ENCODE measurements at places on chromosomes 1 and 21.

GRCh38 chr21:42558846-42559245, 45.2 kb downstream of the SLC37A1 start:
- peak; percentile 41 for DNase-seq

- no peak for DNase-seq
These were observed 50.4 kb downstream of the GLIS1 start for GRCh38 chr1:53688381-53689102.

DNA sequence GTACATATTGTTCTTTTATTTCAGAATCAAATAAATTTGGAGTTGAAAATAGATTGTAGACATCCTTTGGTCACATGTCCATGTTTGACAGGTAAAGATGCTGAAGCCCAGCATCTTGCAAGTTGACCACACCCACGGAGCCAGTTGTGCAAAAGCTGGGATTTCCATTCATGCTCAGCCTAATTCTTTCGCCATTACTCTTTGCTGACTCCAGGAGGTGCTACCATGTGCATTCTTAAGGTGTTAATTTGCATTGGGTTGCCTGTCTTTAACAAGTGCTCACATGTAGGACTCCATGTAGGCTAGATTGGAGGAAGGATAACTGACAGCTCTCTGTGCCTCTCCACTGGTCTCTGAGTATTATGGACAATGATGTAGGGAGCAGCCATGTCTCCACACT, 660.7 kb downstream of the LMO4 start:
- DNase-seq = no peak

- DNase-seq = no peak
These were observed 17.3 kb upstream of the IRF2BP2 start for GRCh38 chr1:234627009-234627950.

- DNase-seq = no peak
These were observed 1.7 kb downstream of the SLC19A1 start for GRCh38 chr21:45540601-45540970.

DNA sequence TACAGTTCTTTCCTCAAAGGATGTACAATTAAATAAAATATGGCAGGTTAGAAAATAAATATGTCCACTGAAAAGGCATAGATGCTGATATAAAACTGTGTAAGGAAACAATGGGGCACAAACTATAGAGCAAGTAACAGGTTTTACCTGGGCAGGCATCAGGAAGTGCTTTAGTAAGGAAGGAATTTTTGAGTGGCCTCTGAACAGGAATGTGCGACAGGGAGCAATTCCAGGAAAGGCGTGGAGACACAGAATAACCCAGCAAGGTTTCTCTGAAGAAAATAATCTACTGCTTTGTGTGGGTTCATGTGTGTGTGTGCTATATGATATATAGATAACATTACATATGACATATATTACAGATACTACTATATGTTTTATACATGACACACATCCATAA, 128.4 kb downstream of the RGS21 start:
- no peak for DNase-seq

- DNase-seq = no peak
These were observed 5.8 kb downstream of the ROR1 start for GRCh38 chr1:63779338-63780211.

- DNase-seq = no peak
These were observed 7.9 kb downstream of the CBR1 start for GRCh38 chr21:36077758-36078157.

- no peak for DNase-seq
These were observed 41.7 kb downstream of the ILDR2 start for GRCh38 chr1:166933633-166934032.

DNA sequence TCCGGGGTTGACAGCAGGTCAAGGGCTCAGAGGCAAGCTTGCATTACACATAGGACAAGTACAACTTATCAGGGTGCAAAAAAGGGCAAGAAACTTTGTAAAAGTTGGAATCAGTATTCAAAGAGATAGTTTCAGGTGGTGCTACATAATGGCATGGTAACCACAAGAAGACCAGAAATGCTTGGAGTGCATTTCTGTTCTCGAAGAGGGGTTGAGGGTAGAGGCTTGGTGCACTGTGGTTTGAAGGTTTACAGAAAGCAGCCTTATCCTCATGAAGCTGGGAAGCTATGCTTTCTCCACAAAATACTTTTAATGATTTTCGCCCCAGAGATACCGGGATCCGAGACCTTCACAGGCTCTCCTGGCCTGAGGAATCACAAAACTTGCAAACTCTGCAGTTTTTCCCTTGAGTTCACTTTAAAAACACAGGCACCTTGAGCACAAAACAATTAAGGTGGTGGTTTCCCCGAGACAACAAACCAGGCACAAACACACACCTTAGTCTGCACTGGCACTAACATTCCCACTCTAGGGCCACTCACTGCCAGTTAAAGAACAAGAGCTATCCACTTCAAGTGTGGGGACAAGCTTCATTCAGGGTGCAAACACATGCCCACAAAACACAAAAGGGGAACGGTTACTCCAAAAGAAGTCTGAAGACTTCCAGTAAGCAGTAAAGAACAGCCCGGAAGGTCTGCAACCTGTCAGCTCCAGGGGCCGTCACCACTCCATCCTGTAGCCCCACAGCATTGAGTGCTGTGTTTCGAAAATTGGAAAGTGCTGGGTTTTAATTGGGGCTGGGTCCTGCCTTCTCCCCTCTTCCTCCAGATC, 29.8 kb upstream of the NFIA start:
- DNase-seq = no peak

DNA sequence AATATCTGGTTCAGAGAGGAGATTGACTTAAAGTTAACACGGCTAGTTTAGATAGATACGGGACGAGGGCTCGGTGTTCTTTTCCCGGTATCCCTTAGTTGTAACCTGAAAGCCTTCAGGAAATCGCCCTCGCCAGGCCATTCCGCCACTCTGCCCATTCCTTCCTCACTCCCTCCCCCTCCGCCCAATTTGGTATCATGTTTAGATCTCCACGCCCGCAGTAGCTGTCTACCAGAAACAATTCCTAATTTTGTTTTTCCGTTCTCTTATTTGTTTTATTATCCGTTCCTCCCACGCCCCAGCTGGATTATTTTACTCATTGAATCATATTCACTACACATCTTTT, 685 bp upstream of the VAMP4 start:
- DNase-seq = peak; percentile 62

GRCh38 chr1:81388435-81388834, 412.3 kb upstream of the ADGRL2 start:
- no peak for DNase-seq

DNA sequence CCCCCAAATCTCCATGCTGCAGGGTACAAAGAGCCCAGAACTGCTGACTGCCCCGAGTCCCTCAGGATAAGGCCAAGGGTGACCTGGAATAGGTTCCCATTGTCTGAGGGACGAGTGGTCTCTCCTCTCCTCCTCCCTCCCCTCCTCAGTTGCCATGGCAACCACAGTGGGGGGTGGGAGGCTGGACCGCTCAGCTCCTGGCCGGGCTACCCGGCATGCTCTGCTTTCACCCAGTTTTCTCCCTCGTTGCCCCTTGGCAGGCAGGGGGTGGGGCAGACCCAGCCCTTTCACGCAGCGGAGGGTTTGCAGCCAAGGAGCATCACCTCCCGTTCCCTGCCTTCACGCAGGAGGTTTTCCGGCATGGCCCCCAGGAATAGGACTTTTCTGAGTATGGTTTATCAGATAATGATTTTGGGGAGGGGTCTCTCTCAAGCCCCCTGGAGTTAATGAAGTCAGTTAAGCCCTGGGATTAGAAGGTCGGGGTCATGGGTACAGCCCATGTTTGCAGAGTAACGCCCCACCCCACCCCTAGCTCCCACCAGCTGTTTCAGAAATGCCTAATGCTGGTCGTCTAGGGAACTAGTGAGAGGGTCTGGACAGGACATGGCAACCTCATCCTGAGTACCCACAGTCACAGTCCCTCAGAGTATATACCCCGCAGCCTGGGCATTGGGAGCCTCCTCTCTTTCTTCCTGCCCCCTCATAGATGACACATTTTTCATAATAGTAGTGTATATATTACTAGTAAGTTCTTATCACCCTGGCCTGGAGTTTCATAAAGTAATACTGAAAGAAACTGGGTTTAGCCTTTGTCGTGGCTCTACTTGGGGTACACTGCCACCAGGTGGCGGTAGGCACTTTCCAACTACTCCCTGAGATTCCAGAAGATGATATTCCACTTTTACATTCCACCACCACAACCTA, 20.7 kb downstream of the C1QB start:
- DNase-seq = peak; percentile 32

GRCh38 chr1:179187735-179188471, 41.6 kb downstream of the ABL2 start:
- DNase-seq = no peak

DNA sequence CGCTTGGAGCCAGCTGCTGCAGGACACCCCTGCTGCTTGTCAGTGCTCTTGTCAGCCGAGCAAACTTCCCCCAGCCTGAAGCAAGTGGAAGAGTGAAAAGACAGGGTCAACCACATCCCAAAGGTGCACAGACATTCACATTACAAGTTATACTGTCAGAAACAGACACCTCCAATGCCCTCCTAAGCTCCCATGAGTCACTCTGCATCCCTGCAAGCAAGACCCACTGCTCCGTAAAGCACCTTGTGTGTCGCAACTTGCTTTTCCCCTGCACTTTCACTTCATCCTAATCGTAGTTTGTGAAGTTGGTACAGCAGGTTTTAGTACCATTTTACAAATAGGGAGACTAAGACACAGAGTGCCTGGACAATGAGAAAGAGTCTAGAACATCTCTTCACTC, 51.1 kb downstream of the KCNH1 start:
- no peak for DNase-seq

- no peak for DNase-seq
These were observed at the start of gene PADI1 for GRCh38 chr1:17204546-17205440. TSS of gene PADI1 (plus strand) at chr1:17205128. CDS start at chr1:17205218, 90 bp downstream.

DNA sequence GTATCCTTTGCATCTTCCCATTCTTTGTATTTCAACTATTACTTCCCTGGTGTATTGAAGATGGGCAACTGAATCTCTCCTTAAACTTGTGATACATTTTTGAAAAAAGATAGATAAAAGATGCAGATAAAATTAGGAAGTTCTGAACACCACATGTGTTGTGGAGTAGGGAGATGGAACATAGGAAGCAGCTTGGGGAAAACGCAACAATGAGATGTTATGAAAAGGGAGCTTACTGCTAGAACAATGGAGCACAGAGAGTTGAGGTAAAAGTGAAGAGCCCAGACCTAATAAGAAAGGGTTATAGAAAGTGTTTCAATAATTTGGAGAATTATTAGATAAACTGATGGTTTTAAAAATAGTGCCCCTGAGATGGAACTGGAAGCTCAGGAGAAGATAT, 20.9 kb downstream of the GNAI3 start:
- DNase-seq = no peak

GRCh38 chr1:103101399-103101798, 6.9 kb downstream of the COL11A1 start:
- DNase-seq = no peak

DNA sequence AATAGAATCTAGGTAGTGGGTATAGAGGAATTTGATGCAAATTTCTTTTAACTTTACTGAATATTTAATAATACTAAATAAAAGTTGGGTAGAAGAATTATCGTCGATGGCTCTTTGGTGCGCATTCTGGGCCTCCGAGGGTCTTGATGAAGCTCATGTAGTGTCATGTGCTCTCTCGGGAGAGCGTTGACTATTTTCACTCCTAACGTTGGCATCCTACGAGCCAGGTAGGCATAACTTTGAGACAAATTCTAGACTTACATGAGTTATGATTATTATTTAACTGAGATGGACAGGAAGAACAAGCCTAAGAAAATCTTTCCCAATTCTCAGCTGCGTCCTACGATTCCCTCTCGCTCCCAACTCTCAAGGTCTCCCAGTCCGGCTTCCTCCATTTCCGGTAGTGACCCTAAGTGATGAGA, 550 bp upstream of the PCAT6 start:
- DNase-seq = no peak

DNA sequence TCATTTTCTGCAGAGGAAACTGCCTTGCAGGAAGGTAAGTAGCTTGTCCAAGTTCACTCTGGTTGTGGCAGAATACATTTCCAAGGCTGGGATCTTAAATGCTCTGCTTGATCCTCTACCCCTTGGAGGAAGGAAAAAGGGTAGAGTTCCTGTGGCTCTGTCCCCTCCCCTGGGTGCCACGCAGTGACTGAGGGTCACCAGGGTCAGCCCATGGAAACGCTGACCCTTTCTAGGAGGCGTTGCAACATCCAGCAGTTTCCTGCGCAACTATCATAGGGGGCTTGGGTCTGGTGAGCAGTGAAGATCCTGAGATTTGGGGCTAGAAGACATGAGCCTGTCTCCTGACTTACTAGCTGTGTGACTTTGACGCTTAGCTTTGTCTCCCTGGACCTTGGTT, 29.4 kb upstream of the EPS8L3 start:
- no peak for DNase-seq

- no peak for DNase-seq
These were observed 148.4 kb upstream of the MAP1LC3C start for GRCh38 chr1:242147096-242147976.

DNA sequence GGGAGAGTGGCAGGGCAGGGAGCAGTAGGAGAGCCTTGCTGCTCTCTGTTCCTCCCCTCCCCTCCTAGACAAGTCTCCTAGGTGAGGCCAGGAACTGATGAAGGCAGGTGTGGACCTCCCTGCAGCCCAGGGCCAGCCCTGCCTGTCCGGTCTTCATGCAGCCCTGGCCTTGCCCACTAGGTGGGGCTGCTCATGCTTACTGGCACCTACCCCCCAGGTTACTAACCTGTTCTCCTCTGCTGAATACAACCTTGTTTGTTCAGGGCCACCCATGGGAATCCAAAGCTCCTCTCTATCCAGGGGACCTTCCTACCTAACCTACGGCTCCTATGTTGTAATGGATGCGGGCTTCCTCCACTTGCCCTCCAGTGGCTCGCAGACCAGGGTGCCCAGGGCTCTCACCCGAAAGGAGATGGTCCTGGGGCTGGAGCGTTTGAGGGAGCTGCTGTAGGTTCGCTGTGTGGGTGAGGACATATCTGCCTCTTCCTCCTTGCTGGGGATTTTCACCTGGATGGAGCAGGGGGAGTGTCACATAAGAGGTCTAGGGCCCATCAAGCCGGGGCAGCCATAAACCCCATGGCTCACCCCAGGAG, 7.9 kb upstream of the TNNT2 start:
- peak; percentile 94 for DNase-seq

All from DMS153 (cell line).